ENCODE measurements at places on chromosomes 13 and 19.

DNA sequence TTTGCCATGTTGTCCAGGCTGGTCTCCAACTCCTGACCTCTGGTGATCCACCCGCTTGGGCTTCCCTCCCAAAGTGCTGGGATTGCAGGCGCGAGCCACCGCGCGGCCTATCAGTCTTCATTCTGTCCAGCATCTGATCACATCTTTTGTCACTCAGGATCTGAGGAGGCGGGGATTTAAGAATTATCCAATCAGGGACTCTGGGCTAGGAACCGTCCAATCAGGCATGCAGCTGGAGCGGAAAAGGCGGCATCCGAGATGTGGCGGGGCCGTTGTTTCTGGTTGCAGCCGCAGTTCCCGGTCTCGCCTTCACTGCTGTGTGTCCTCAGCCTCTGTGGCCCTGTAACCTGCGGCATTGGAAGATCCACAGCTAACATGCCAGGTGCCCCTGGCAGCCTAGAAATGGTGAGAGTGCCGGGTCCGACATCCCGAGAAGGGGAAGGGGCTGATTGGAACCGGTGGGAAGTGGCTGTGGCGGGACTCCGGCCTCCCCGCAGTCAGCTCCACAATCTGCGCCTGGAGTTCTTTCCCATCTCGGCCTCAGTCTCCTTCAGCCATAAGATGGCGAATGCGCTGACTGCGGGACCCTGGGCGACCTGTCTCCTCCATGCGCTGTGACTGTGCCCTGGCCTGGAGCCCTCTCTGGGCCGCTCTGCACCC, at the start of gene ZNF729:
Gene ZNF729, plus strand, starts transcription at position 291 of the 660 bp plus-strand sequence. Its CDS starts 85 bp downstream, at position 376.
- DNase-seq: no peak

DNA sequence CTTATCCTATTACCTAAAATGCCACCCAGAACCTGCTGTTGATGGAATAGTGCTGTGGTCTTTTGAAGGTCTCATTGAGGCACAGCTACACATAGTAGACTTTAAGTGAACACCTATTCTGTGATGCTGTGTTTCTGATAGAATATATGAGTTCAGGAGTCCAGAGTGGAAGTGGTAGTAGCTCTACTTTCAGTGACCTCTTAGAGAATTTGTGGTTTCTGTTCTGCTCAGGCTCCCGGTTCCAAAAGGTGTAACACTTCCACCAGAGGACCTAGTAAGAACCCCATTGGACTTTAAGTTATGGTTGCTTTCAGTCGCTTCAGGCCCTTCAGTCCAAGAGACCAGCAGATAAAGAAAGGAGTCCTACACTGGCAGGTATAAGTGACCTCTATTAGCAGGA, 11.4 kb upstream of the MYCBP2 start:
- no peak for DNase-seq

DNA sequence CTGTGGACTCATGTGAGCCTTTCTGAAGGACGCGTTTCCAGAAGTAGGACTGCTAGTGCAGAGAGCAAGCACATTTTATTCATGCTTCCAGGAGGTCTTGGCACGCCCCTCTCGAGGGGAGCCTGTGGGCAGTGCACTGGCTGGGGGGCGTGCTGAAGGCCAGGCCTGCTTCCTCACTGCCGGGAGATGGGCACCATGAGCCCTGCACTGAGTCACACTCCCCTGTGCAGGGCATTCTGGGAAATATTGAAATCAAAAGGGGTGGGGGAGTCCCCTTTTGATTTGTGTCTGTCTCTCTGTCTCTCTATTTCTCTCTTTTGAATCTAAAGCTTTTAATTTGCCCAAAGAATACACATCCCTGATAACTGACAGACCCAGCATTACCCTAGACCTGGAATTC, 34.0 kb downstream of the DPF1 start:
- no peak for DNase-seq

- no peak for DNase-seq
Observed at GRCh38 chr19:16801600-16802013, 27.6 kb upstream of the SIN3B start.

DNA sequence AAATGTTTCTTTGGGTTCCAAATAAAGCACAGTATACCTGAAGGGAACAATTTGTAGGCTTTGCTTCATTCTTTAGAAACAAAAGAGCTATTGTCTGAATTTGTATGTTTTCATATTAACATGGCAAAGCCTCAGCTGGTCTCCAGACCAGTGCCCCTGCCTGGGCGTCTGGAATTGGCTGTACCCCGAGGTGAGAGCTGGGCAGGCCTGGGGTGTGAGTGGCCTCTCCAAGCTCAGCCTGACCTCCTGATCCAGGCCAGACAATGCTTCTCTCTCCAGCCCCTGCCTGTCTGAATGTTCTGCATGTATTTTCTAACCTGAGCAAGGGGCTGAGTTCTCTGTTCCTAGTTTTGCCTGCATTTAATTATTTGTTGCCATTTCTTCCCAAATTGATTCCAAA, 66.3 kb upstream of the MCF2L start:
- no peak for DNase-seq

GRCh38 chr13:111539791-111540446, 219.5 kb downstream of the TEX29 start:
- peak; percentile 9 for DNase-seq

- DNase-seq: no peak
Observed at GRCh38 chr13:46640843-46641242, 87.9 kb downstream of the LRCH1 start.

DNA sequence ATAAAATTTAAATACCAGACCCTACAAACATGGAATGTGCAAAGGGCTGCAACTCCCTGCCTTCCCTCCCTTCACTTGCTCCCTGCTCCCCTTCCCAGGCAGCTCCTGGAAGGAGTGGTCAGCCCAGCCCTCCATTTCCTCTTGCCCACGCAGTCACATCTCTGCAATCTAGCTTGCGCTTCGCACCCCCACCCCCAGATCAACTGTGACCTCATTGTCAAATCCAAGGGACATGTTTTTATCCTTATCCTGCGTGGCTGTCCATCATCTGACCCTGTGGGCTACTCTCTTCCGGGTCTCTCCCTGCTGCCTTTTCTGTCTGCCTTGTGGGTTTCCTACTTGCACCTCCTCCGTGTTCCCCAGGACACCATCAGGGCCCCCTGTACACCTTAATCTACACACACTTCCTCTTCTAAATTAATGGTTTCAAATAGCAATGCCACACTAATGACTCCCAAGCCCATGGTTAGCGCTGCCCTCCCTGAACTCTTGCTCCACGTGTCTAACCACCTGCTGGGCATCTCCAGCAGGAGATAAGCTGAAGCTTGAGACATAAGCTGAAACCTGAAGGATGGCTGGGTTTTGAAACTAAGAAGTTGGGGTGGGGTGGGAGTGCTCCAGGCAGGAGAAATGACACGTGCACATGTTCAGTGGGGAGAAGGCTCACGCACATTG, 118.3 kb downstream of the USP12 start:
- DNase-seq: no peak

GRCh38 chr19:39084732-39085080, 538 bp downstream of the ACP7 start:
- DNase-seq: no peak

DNA sequence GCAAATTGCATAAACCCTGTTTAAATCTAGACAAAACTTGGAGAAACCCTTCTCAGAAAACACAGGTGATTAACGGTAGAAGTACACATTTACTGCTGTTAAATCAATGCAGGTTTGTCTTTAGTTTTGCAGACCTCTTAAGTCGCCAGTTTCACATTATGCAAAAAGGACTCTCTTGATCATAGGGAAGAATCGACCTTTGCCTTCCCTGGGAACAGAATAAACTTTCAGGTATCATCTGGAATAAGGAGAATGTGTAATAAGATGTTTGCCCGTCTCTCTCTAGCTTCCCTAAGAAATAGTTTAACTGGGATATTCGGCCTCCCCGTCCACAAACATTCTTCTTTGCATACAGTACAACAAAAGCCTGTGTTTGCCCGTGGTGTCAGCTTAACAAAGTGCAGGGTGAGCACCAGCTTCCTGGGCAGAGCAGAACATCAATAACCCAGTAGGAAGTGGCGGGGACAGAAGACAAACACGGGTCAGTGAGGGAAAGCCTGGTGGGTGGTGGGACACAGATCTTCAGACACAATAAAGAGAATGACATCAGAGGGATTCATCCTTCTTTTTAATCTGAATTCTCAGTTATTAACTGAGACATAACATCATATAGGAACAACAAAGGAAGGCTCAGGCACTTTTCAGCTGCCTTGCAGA, 1077.7 kb upstream of the SLC10A2 start:
- DNase-seq: no peak

All from NCI-H524 (cell line).